A673 (cell line): ENCODE measurements at places on chromosomes 7 and 10. TPM values are rescaled to one million over a fixed set of nuclear protein-coding genes. Genes with fewer than 3 reads are reported as not detected.

The SFRP5 gene
- not detected in 2 replicates for total RNA-seq

The C10orf95 gene
- total RNA-seq, result 0.42 TPM in 1 of 2 replicates, not detected in the other

The LLCFC1 gene
- total RNA-seq, result not detected in 2 replicates

The RTKN2 gene
- total RNA-seq, result 21.9 and 22.3 TPM in 2 replicates

The GIMAP8 gene
- 0.07 TPM in 1 of 2 replicates, not detected in the other for total RNA-seq

The SLC18A3 gene
- total RNA-seq, result 0.28 and 0.30 TPM in 2 replicates

The AEBP1 gene
- total RNA-seq, result 30.1 and 31.8 TPM in 2 replicates

The CYP2C18 gene
- total RNA-seq, result not detected in 2 replicates

The VAX1 gene
- total RNA-seq, result 65.1 and 74.4 TPM in 2 replicates

The VCL gene
- 159 and 176 TPM in 2 replicates for total RNA-seq

The ARHGAP22 gene
- 0.47 and 0.79 TPM in 2 replicates for total RNA-seq

- DNase-seq, result no peak
These were observed 57.2 kb upstream of the STEAP4 start for GRCh38 chr7:88363869-88364268.

DNA sequence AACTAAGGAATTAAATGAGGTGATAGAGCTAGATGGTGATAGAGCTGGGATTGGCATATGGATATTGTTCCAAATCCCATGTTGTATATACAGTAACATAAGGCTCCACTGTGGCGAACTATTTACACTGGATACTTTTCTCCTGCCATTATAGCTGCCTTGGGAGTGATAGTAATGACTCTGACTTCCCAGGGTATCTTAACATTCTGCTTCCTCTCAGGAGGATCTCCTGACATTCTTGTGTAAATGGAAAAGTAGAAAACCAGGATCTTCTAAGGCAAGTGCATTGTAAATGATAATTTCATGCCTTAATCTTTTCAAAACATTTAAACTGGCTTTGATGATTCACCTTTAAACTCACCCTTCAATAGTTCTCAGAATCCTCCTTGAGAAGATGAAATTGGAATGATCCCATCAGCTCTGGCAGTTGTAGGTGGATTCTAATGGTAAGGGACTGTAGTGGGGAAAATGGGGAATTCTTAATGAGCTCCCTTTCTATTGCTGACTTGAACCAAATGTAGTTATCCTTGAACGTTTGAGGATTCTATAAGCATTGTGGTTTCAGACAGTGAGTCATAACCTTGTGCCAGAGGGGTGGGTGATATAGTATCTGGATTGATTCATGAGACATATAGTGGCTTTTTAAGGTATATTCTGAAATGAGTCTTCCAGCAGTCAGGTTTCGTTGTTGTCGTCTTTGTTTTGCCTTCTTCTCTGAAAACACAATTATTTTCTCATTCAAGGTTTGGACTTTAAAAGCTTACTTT, 450.0 kb downstream of the SUGCT start:
- DNase-seq, result no peak

DNA sequence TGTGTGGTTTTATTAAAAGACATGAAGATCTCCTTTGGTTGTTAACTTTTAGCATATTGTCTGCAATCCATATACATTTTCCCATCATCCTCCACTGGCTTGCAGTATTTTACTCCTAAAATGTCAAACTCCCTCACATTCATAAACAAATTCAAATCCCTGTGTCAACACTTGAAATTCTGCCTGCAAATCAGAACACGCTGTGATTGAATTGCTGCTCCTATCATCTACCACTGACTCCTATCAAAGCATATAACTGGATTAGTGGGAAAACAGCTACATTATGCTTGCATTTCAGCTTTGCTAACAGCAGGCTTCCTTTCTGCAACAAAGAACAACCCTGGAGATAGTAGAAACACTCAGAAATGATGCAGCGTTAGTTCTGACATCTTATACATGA, 281.8 kb upstream of the HGF start:
- peak; percentile 93 for DNase-seq

GRCh38 chr7:22192801-22193200, 164.2 kb downstream of the RAPGEF5 start:
- DNase-seq, result no peak

DNA sequence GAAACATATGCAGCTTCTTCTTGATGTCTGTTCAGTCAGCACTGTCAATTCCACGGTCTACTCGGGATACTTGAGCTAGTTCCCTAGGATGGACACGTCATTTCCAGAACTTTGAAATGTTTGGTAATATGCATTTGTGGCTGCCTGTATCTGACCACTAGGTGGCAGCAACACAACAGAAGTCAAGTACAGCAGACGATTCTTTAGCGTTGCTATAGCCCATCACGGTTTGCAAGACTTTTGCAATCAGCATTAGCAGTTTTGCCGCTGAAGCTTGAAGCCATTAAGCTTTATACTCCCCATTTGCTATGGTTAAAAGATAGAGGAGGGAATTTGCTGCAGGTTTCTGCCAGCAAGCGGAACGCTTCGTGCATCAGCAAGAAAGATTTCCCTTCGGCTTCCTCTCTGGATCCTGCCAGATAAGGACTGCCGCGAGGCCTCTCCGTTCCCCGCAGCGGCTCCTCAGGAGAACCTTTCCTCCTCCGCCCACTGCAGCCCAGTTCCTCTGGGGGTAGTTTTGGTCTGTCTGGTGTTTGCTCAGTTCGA, 63.5 kb downstream of the ABCC2 start:
- peak; percentile 93 for DNase-seq

GRCh38 chr10:98270073-98270740, 2.2 kb upstream of the LOXL4 start:
- no peak for DNase-seq

GRCh38 chr10:119251315-119251708, 43.9 kb downstream of the GRK5 start:
- no peak for DNase-seq

- no peak for DNase-seq
These were observed 60.6 kb upstream of the DNAAF5 start for GRCh38 chr7:665736-666453.
